ENCODE measurements at places on chromosomes 6 and 20.

DNA sequence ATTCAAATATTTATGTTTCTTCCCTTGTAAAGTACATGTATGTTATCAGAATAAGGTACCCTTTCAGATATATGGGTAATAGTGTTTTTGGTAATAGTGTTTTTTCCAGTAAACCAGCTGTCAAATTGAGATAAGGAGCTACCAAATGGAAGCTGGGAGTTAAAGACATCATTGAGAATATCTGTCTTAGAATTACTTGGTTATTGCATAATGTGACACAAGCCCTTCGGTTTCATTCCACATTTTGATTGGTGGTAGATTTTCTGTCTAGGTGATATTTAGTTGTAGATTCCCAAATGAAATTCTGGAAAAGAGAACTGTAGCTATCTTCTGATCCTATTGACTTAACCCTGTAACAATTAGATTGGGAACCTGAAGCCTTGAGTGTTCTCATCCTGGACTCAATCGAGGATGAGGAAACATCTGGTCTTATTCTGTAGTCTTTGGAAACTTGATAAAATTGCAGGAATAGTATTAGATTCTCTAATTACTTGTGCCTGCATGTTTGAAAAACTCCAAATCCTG, 75.1 kb upstream of the SYNJ2 start:
- DNase-seq = no peak

DNA sequence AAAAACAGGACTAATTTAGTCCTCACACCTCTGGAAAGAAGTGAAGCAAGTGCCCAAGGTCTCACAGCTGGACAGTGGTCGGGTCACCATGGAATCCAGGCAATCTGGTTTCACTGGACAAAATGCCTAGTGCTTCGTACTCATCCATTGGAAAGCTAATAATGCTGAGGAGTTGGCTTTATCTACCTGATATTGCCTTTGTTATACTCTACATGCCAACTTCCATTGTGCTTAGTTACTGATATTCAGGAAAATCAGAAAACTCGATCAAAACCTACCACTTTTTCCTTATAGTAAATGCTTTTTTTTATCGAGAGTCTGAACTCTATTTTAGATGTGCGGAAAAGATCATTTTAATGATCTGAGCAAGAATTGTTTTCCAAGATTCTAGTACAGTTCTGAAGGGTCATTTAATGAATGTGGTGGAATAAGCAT, 966 bp downstream of the CFAP206 start:
- DNase-seq = no peak

DNA sequence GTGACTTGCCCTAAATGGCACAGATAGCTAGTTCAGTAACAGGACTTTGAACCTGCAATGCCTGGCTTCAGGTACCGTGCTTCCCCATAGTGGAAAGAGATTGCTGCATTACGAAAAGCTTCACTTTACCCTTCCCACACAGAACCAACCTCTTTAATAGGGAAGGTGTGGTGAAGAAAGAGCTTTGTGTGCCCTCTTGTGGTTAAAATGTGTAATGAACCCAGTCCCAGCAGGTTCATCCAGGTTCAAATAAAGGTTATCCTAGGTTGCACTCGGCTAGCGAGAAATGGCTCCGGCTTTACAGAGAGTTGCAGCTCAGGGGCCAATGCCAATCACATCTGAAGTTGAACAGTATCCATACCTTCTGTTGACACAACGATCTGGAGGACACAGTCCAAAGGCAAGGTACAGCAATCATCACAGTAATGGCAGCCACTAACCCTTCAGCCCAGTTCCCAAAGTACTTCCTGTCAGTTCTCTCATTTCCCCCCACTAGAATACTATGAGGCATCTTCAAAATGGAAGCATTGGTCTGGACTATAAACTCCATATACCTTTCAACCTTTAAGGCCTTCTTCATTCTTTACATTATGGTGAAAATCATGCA, 3.0 kb downstream of the DEFB115 start:
- DNase-seq = no peak

DNA sequence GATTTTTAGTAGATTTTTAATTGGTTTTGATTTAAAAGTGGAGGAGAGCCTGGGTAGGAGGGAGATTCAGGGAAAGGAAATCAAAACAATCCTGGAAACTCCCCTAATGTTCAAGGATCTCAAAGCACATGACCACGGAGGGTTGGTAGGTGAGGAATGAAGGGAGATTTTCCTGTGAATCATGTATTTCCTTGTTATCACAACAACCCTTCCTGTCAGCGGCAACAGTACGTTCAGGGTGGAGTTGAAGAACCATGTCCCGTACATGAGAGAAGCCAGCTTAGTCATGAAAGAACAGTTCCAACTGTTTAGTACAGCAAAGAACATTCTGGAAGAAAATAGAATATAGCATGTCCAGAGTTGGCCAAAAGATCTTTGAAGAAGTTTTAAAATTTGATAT, 79.4 kb upstream of the SCAF8 start:
- no peak for DNase-seq

DNA sequence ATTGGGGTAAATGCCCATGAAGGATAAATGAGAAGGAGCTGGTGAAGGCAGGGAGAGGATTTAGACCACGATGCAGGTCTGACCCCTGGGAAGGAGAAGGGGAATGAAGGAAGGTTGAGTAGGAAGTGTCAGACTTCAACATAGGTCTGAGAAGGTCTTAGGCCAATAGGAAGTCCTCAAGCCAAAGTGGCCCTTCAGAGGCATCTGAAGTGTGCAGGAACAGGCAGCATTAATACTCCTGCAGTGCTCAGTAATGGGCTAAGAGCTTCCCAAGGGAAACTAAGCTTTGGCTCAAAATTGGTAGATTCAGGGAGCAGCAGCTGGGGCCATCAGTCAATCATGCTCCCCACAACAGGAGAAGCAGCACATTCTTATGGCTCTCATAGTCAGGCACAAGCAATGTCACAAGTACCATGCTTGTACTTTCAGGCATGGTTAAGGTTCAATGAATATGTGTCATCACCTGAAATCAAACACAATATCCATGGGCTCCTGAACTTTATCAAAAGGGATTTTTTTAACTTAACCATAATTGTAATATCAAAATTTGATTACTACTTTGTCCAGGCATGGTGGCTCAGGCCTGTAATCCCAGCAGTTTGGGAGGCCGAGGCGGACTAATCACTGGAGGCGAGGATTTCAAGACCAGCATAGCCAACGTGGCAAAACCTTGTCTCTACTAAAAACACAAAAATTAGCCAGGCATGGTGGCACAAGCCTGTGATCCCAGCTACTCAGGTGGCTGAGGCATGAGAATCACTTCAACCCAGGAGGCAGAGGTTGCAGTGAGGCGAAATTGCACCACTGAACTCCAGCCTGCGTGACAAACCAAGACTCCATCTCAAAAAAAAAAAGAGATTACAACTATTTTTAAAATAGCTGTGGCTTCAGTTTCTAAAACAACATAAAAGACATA, 9.9 kb downstream of the RALGAPA2 start:
- DNase-seq = no peak

DNA sequence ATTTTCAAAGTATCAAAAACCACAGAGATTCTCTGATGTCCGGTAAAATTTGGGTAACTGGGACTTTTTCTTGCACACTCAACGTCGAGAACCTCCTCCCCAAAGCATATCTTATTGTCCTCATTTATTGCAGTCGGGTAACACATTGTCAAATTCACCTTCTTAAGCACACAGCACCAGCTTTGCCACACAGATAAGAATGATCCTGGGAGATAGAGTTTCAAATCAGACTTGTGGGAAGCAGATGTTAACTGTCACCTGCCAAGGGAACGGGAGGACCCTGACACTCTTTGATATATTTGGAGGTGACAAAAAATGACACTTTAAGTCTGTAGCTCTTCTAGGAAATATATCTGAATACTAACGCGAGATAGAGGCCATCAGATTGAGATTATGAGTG, 282.1 kb upstream of the BMP2 start:
- DNase-seq = no peak

GRCh38 chr6:16322666-16323312, 84.4 kb downstream of the GMPR start:
- peak; percentile 87 for DNase-seq

- peak; percentile 99 for DNase-seq
These were observed at the start of gene RTF2 for GRCh38 chr20:56468316-56469076. RTF2 (plus strand) TSS chr20:56468627; CDS start chr20:56468698, 71 bp downstream.

GRCh38 chr6:131469130-131469529, 103.9 kb upstream of the ARG1 start:
- DNase-seq = no peak

DNA sequence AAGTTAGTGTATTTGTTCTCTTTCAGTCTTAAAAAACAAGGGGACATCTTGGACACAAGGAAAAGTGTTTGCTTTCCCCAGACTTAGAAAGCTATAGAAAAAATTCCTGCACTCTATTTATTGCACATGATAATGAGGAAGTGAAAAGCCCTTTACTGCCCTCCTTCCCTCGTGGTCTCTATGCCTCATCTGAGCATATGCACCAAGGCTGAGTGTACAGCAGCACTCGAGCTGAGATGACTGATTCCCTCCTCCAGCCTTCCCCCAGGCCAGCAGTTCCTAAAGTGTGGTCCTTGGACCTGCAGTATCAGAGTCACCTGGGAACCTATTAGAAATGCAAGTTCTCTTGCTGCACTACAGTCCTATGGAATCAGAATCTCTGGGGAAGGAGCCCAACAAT, 14.3 kb upstream of the LAMP5 start:
- no peak for DNase-seq

DNA sequence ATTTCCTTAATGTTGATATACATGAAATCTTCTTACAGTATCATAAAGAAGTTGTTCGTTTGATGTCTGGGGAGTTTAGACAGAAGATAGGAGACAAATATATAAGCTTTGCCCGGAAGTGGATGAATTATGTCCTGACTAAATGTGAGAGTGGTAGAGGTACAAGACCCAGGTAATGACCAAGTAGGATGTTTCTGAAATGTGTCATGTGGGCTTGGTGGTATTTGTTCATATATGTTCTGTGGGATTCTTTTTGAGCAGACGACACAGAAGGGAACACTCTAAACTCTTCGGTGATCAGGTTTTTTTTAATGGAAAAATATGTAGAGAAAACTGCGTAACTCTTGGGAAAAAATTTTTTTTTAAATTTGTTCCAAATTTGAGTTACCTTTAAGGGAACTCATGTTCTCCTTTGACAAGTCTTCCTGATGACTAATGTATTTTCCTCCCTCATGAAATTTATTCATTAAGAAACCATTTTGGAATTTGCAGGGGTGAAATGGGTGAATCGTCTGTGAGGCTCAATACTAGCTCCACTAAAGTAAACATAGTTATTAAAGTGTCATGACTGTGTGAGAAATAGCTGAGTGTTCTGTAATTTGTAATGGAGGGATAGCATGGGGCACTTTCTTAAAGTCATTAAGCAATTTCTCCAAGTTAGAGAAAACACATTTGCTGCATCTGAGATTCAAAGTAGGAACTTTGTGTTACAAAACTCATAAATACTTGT, 100.6 kb downstream of the MAP3K4 start:
- no peak for DNase-seq

DNA sequence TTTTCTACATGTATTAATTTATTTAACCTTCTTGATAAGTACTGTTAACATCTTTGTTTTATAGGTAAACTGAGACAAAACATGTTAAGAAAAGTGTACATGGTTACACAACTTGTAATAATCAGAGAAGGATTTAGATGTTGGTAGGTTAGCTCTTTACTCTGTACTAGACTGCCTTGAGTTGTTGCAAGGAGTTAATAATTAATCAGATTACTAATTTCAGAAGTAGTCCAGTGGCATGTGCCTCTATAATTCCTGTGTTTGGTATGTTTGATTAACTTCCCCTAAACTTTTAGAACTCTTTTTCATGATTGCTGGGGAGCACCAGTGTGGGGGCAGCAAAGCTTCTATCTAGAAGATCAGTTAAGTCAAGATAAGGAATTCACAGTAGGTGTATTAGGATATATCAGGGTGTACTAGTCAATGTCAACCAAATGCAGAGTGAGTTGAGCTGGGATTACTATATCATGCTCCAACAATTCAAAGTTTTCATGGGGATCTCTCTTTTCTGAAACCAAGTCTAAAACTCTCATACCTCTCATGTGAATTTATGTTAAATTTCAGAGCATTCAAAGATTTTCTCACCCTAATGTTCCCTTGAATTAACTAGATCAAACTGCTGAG, 129.7 kb upstream of the AHI1 start:
- DNase-seq = no peak

GRCh38 chr6:158808442-158808833, 10.7 kb downstream of the EZR start:
- DNase-seq = no peak

GRCh38 chr6:82924799-82925535, 140.7 kb downstream of the UBE3D start:
- DNase-seq = no peak

Measured in activated effector memory CD4-positive, alpha-beta T cell treated with anti-CD3 and anti-CD28 coated beads, Interleukin-2, amount 50 U/mL, for 16 hours (primary cell).